HS-27A (cell line): ENCODE measurements at places on chromosomes 11 and 22.

DNA sequence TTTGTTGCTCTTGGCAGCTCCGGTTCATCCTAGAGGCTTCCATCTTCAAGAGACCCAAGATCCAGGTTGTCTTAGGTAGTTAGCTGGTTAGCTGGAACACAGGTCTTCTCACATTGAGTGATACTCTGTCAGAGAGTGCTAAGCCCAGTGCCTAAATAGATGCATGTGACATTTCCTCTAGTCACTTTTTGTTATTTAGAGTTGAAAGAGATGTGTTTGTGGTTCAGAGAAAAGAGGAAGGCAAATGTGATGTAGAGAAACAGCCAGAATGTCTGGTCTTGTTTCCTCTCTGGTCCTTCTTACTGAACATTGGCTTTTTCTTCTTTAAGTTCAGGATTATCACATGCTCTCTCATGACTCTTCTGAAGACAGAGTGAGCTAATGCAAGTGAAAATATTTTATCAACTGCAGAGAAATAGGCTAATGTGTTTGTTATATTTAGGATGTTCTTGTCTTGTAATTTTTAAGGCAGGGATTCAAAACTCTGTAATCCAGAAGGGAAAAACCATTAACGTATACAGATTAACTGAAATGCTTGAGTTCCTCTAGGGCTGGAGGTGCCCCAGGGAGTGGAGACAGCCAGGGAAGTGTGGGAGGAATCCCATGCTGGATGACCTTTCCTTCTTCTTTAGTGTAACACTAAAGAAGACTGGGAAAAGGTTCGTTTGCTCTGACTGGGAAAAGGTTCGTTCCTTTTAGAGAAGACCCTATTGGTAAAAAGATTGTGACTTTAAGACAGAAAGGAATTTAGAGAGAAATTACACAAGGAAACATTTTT is 75.4 kb downstream of the SWAP70 start:
- no peak for DNase-seq

DNA sequence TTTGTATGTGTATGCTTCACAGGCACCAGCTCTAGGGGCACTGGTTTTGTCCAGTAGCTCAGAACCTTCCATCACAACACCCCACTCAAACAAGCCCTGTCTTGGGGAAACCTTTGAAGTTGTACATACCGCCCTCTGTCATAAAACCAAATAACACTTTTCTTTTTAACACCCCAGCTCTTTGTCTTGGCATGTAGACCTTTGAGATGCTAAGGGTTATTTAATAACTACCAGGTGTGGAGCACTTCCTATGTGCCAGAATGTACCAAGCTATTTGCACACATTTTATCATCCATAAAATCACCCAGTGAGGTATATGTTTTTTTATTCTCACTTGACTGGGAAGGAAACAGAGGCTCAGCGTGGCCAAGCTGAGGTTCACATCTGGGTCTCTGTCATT is 50.6 kb downstream of the CYB5R2 start:
- DNase-seq: no peak

GRCh38 chr11:83827940-83828554 is 541.9 kb upstream of the CCDC90B start:
- no peak for DNase-seq

- DNase-seq: no peak
Observed at GRCh38 chr11:60989093-60989650, 17.7 kb downstream of the CD6 start.

- no peak for DNase-seq
Observed at GRCh38 chr11:69148377-69148762, 7.4 kb upstream of the SMIM38 start.

DNA sequence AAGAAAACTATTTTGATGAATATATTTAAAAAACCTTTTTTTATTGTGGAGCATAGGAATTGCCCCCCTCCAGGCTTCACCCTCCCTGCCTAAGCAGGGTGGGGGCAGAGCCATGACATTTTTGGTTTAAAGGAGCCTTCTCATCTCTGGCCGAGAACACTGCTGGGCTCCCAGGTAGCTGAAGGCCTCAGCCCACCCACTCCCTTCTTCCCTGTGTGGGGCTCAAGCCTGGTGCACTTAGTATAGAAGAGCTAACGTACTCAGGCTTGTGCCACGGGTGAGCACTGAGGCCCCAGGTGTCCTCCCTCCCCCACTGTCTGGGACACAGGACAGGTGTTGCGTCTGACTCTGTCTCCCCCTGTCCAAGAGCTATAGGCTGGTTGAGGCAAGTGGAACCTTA is 2.2 kb upstream of the IL18BP start:
- no peak for DNase-seq
